ENCODE measurements at places on chromosomes 5 and 9.
A peak's percentile ranks its signal among the peaks of the same experiment; 100 is the strongest.

GRCh38 chr5:134524272-134524825 lies 1.1 kb upstream of the JADE2 start:
- DNase-seq = peak; percentile 39

DNA sequence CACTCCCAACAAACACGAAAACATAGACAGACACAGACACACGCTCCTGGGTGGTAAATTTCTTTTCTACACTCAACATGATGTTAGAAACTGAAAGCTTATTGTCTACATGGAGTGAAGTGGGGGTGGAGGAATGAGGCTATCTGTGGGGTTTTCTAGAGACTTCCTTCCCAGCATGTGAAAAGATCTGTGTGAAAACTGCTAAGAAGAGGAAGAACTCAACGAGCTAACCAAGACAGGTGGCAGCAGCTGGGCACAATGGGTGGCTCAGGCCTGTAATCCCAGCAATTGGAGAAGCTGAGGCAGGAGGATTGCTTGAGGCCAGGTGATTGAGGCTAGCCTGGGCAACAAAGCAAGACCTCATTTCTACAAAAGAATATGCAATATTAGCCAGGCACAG lies 7.6 kb downstream of the FYB1 start:
- DNase-seq = no peak

GRCh38 chr9:113720495-113720894 lies 155.6 kb upstream of the ZNF618 start:
- DNase-seq = no peak

- no peak for DNase-seq
Observed at GRCh38 chr5:28500511-28500910, 1462.1 kb upstream of the CDH9 start.

DNA sequence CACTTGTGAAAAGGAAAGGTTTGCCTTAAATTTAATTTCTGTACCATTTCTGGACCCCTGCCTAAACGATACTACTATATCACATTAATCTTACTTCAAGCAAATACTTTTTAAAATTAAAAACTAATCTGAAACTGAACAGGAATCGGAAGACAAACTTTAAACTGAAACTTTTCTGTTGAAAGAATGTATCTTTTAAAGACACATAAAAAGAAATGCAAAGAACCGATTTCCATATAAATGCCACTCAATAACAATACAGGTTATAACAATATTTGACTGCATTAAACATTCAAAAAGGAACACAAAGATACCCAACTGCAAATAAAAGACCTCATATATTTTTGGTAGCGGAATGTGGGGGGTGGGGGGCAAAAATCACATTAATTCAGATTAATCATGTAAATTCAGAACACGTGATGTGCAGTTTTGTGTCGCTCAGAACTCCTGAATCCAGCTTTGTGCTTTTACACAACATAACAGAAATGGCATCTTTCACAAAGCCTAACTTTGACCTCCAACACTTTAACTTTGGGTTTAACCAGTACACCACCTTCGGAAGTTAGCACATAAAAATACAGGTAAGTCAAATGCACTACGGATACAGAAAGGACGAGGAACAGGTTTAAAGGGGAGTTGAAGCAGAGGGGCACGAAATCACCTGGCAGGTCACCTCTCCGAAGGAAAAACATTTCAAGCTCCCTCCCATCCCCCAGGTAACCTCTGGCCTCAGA lies 925 bp downstream of the LIFR start:
- peak; percentile 43 for DNase-seq

DNA sequence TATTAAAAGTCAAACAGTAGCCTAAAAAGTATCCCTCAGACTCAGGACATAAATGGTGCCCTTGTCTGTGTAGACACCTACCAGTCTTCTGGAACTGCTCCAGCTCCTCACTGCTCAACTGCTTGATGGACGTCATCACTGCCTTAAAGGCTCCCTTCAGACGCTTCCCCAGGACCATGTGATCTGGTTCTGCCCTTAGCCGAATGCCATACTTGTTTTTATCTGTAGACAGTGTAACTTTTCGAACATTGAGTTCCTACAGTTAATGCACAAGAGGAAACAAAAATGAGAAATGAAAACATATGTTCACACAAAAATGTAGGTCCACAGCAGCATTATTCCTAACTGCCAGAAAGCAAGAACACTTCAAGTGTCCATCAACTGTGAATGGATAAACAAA lies 46.2 kb downstream of the IARS1 start:
- no peak for DNase-seq

- DNase-seq = no peak
Observed at GRCh38 chr5:66892716-66893115, 296.5 kb downstream of the MAST4 start.

- peak; percentile 87 for DNase-seq
Observed at GRCh38 chr9:32378993-32379729, 5.3 kb upstream of the ACO1 start.

GRCh38 chr5:139394654-139395566 lies at the start of gene PROB1:
TSS of gene PROB1 (minus strand) at chr5:139395104. CDS start at chr5:139395081, 23 bp downstream.
- DNase-seq = no peak

GRCh38 chr9:98647236-98647635 lies 61.5 kb downstream of the GABBR2 start:
- no peak for DNase-seq

GRCh38 chr5:152097128-152097527 lies 172.5 kb upstream of the GLRA1 start:
- no peak for DNase-seq

DNA sequence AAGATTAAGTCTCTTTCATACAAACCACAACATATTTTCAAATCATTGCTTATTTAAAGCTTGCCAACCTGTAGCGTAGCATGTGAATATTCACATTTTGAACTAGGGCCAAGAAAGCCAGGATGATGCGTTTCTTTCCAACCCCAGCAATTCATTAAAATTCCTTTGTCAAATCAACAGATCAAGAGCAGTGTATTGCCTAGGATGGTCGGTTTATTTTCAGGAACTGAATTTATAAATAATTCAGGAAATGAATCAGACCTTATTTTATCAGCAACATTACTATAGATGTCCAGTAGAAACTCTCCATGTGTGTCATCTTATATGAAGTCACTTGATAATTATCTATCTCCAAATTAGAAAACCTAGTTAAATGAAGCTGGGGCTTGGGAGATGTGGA lies 13.2 kb upstream of the AUH start:
- no peak for DNase-seq

- no peak for DNase-seq
Observed at GRCh38 chr5:154826-155225, 36.5 kb upstream of the LRRC14B start.

DNA sequence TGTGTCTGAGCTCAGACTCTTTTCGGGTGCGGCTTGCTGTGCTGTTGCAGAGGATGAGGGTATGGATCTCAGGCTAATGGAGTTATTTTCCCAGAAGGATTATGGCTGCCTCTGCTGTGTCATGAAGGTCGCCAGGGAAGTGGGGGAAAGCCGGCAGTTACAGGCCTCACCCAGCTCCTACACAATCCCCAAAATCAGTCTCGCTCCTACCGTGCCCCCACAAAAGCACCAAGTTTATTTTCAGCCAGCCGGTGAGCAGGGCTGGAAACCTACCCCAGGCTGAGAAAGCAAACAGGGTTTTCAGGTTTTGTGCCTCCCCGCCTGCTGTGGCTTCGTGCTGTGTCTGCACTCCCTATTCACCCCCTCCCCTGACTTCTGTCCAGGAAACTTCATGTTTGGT lies 113.3 kb downstream of the SLC24A2 start:
- no peak for DNase-seq

GRCh38 chr9:89788434-89788833 lies 183.6 kb downstream of the GADD45G start:
- no peak for DNase-seq

GRCh38 chr9:76607730-76608436 lies 148.9 kb downstream of the GCNT1 start:
- DNase-seq = no peak

DNA sequence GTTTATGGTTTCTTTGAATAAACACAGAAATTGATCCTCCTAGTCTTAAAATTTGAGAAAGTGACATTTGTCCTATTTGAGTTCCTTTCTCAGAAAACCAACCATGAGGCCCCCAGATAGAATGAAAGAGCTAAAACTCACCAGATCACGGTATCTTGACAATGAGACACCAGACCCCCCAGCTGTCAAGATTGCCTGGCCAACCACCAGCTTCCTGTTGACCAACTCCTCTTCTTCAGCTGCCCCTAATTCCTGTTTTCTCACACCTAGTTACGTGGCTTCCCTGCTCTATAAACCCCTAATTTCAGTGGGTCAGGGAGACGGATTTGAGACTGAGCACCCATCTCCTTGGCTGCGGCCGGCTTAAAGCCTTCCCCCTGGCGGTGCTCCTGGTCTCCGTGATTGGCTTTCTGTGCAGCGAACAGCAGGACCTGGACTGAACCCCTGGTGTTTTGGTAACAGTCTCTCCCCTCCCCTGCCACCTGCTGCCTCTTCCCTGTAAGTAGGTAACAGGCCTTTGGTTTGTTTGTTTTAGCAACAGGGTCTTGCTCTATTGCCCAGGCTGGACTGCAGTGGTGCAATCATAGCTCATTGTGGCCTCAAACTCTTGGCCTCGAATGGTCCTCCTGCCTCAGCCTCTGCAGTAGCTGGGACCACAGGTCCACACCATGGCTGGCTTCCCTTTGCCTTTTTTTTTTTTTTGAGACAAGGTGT lies 4.8 kb upstream of the ENTPD2 start:
- DNase-seq = no peak

DNA sequence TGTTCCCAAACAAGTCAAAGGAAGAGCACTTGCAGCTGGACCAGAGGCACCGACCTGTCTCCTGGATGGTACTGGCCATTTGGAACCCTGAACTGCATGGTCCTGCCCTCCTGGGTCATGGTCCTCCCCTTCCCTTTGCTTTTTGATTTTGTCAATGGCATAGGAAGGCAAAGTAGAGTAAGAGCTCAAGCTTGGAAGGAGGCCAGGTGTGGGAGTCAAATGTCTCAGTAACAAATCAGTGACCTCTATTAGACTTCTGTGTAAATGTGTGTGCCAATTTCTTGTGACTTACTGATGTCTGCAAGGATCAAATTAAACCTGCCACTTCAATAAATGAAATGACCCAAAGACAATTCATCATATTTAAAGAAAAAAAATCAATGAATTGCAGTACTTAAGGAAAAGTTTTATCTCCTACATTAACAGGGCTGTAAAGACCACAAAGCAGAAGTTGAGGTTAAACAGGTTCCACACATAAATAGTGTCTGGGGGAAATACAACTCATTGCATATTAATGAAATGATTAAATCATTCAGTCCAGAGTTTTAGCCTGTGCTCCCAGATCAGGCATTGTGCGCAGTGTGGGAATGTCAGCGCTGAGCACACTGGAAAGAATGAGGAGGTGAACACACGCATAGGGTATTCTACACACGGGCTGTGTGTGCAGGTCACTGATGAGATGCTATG lies 32.7 kb downstream of the OSMR start:
- no peak for DNase-seq

DNA sequence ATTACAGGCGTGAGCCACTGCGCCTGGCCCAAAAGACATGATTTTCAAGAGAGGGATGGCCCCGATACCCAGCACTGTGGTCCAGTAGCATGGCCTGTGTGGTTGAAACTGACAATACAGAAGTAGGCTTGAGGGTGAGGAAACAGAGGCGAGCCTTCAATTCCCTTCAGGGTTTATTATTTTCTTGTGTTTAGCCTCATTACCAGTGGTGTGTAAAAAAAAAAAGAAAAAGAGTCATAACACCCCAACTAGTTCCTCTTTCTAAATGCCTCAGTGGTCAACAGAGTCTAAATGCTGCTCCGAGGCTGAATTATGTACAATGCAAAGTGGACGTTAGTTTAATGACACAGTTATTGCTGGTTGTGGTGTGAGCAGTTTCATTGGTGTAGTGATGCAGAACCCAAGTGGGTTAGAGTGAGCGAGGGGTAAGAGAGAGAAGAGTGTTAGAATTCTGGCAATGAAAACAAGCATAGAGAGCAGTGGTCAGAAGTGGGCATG lies 58.8 kb downstream of the SNX30 start:
- peak; percentile 17 for DNase-seq

DNA sequence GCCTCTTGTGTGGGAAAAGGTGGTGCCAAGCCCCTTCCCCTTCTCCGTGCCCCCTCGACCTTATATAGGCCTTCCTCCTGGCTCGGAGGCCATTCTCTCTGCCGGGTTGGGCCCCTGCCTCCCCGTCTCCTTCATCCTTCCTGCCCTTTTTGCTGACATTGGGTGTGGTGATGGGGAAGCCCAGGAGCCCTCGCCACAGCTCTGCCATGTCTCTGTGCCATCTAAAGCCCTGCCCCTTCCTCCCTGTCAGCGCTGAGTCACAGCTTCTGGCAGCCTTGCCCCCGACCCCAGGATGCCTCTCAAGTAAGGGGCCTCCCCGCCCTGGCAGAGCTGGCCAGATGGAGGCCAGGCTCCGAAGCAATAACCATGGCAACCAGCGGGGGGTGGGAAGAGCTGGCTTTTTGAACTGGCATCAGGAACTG lies 30.4 kb downstream of the JADE2 start:
- DNase-seq = no peak

- no peak for DNase-seq
Observed at GRCh38 chr9:120767451-120767850, 25.8 kb downstream of the FBXW2 start.

DNA sequence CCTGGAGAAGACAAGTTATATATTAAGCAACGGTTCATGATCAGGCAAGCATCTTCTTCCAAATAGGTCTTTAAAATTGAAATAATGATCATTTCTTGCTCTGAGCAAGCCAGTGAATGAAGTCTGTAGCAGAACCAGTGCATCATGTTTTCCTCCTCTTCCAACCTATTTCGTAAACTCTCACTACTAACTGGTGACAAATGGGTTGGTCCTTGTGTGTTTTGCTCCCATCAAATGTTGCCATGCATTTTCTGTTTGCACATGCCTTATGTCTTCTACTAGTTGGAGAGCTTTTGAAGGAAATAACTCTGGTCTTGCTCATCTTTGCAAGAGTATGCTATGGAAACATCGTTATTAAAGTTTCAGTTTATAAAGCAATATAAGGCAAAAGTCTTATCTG lies 37.2 kb upstream of the SPDL1 start:
- no peak for DNase-seq
